ENCODE measurements at places on chromosomes 3 and 15.

DNA sequence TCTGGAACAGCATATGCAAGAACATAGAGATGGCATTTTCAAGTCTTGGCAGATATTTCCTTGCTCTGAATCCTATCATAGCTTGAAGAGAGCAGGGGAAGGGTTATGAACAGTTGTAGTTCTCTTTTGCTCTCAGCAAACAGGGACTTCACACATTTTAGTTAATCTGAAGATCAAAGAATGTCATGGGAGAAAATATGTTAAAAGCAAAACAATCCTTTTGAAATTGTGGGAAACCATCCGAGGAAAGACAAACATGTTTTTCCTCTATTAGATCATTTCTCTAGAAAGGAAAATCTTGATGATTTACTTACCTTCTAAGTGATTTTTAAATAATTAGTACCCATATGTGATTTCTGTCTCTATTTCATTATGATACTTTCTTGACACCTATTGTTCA lies 77.8 kb upstream of the DCBLD2 start:
- no peak for DNase-seq

GRCh38 chr3:126399351-126399735 lies 4.6 kb downstream of the CFAP100 start:
- DNase-seq = no peak

- no peak for DNase-seq
Observed at GRCh38 chr3:22862111-22862510, 341.0 kb upstream of the UBE2E2 start.

- no peak for DNase-seq
Observed at GRCh38 chr3:84943379-84943778, 15.4 kb upstream of the CADM2 start.

GRCh38 chr3:24763393-24763792 lies 268.7 kb upstream of the THRB start:
- no peak for DNase-seq

- no peak for DNase-seq
Observed at GRCh38 chr15:94203306-94203705, 28.1 kb upstream of the MCTP2 start.

DNA sequence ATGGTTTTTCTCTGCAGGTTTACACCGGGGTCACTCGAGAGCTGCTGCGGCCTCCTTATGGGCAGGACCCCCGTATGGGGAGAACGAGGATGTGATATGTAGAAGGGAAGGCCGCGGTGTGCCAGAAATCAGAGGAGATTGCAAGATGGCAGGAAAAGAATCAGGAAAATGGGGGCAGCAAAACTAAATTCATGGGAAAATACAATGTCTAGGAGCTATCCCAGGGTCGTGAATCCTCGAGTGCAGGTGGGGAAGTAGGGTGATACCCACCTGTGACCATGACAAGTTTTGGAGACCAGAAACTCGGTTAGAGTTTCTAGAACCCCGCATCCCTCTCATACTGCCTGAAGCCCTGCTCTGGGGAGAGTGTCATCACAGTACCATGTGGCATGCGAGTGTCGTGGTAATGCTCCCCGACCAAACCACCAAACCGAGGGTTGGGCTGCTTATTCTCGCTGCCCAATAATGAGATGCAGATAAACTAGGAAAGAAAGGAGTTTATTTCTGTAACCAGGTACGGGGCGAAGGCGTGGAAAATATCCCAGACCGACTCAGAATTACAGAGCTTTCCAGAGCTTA lies 781 bp downstream of the TRNT1 start:
- DNase-seq = peak; percentile 40

DNA sequence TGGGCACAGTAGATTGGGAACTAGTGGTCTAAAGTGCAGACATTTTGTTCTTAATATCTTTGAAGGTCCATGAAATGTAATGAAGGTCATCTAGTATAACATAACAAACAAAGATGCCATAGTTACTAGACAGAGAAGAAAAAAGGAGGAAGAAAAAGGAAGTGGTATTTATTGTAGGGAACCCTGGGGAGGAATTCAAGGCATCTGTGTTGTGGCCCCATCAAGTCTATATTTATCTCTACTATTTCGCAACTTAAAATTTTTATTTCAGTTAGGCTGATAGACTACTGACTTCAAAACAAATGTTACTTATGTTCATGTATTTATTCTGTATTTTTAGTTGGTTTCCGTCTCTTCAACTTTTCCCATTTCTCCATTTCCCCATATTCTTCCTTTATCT lies 48.9 kb upstream of the ZDHHC23 start:
- no peak for DNase-seq

- no peak for DNase-seq
Observed at GRCh38 chr15:85331655-85332285, 48.6 kb upstream of the AKAP13 start.

GRCh38 chr3:143514874-143515273 lies 333.4 kb downstream of the SLC9A9 start:
- DNase-seq = no peak

GRCh38 chr15:83164771-83165404 lies 42.7 kb downstream of the HDGFL3 start:
- DNase-seq = peak; percentile 54

DNA sequence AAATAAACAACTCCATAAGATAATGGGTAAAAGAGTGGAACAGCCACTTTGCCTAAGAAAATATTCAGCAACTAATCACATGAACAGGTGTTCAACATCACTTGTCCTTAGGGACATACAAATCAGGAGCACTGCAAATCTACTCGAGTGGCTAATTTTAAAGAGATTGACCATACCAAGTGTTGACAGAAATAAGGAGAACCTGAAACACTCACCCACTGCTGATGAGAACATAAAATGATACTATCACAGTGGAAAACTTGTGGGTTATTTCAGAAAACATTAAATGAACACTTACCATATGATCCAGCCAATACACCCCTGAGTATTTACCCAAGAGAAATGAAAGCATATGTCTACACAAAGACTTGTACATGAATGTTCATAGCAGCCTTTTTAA lies 70.5 kb downstream of the GABRB3 start:
- DNase-seq = no peak

GRCh38 chr3:139111392-139112229 lies 66.9 kb upstream of the PRR23C start:
- DNase-seq = peak; percentile 64

GRCh38 chr3:17398959-17399551 lies 343.4 kb downstream of the TBC1D5 start:
- no peak for DNase-seq

All from activated CD4-positive, alpha-beta T cell treated with anti-CD3 and anti-CD28 coated beads, Interleukin-2, amount 10 ng/mL, durations not matched to agents 7 days and 5 days (primary cell).